ENCODE measurements at places on chromosomes 2 and 18.

GRCh38 chr2:109615637-109616144, 1.5 kb downstream of the SOWAHC start:
- no peak for DNase-seq

- DNase-seq, result no peak
These were observed 986.3 kb upstream of the CELF4 start for GRCh38 chr18:38551881-38552280.

DNA sequence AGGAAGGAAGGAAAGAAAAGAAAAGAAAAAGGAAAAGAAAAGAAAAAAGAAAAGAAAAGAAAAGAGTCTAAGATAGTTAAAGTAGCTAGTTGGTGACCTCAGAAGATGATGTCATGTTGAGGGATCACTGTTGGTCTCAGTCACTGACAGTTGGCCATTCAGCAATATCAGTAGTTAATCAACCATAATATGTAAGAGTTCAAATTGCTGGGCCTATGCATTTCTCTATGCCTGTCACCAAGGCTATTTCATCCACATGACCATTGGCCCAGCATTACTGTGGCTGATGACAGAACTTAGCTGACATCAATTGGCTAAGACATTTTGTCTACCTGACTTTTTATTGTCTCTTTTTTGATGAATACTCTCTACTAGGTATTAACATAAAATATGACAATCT, 435.5 kb upstream of the CRIM1 start:
- no peak for DNase-seq

GRCh38 chr2:105761931-105762515, 17.3 kb downstream of the NCK2 start:
- DNase-seq, result no peak

GRCh38 chr2:30421026-30421603, 25.9 kb upstream of the LCLAT1 start:
- no peak for DNase-seq

DNA sequence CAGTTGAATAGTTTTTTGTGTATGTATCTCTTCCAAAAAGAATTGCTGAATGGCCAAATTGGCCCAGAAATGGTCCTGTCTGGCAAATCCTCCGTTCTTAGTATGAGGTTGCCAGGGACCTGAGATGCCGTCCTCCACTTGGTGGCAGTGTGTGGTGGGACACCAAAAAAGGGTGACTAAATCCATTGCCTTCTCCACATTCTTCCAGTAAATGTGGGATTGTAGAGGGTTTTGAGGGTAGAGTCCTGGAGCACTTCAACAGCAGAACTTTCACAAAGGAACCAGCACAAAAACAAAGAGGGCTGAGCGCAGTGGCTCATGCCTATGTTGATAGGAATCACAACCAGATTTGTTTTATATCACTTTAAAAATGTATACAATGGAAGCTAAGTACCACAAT, 199.9 kb downstream of the BCL2 start:
- peak; percentile 33 for DNase-seq

GRCh38 chr2:16625201-16625729, 40.4 kb downstream of the CYRIA start:
- DNase-seq, result no peak

- no peak for DNase-seq
These were observed 13.8 kb downstream of the SLC1A4 start for GRCh38 chr2:65003037-65003436.

DNA sequence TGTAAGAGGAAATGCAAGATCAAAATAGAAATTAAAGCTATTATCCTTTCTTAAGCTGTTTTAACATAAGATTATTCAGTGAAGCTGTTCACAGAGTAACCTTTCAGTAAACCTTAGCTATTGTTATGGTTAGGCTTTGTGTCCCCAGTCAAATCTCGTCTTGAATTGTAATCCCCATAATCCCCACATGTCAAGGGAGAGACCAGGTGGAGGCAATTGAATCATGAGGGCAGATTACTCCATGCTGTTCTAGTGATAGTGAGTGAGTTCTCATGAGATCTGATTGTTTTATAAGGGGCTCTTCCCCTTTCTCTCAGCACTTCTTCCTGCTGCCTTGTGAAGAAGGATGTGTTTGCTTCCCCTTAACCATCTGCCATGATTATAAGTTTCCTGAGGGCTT, 424.4 kb downstream of the DSEL start:
- no peak for DNase-seq

DNA sequence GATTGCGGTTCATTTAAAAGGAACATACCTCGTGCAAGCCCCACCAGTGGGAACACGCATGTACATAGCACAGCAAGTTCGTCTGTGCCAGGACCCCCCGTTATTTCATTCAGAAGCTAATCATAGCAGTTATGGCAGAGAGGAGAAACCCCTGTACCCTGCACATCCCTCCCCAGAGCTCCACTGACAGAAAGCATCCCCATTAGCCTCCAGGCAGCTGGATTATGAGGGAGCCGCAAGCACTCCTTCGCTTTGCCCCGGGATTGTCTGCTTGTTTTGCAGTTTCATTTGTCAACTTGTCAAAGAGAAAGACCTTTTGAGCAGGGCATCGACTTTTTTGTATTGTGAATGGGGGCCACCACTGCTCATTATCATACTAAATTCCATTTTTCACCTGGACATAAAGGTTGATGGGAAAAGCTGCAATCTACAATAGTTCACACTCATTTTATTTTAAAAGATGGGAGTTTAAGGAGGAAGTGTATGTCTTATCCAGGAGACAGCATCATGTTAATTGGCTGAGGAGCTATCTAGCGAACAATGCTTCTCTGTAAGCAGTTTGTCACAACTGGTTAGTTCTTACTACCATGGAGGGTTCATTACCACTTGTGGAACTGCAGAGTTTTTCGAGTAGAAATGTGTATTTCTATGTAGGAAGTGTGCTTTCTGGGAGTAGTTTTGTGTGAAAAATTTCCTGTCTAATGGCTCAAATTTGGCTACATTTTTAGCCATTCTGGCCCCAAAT, 255.3 kb downstream of the THSD7B start:
- no peak for DNase-seq

DNA sequence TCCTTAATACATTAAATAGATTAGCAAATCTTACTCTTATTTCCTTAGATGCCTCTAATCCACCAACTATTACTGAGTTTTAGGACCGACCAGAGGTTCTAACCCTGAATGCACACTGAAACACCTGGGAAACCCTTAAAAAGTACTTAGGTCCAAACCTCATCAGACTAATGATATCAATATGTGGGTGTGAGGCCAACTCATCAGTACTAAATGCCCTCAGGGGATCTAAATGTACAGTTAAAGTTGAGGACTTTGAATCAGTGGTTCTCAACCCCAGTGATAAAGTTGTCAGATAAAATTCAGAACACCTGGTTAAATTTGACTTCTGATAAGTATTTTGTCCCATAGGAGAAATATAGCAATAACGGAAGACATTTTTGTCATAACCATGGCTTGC, 20.9 kb downstream of the MMADHC start:
- no peak for DNase-seq

- DNase-seq, result no peak
These were observed 73.5 kb downstream of the KCNF1 start for GRCh38 chr2:10985260-10985659.

- no peak for DNase-seq
These were observed 74.0 kb upstream of the FZD7 start for GRCh38 chr2:201959626-201960025.

DNA sequence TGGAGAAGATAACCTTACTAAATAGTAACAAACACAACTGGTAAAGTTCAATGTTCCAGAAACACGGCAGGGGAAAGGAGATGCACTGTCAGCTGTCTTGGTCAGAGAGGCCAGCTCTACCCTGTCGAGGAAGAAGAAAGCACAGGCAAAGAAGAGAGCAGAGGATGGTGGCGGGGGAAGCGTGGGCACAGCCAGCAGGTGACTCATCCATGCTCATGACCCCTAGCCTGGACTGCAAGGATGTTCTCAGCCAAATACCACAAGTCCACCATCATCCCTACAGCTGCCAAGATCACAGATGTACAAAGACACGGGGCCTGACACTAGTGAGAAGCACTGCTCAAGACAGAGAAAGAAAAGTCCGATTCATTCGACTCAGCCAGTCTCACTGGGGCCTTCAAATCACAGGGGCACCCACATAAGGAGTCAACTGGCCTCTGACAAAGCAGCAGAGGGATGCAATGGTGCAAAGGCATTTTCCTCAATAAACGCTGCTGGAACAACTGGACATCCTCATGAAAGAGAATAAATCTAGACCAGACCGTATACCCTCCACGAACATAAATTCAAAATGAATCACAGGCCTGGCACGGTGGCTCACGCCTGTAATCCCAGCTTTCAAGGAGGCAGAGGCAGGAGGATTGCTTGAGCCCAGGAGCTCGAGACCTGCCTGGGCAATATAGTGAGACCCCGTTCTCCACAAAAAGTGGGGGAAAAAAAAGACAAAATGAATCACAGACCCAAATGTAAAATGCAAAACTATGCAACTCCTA, 5.6 kb downstream of the DTYMK start:
- no peak for DNase-seq

DNA sequence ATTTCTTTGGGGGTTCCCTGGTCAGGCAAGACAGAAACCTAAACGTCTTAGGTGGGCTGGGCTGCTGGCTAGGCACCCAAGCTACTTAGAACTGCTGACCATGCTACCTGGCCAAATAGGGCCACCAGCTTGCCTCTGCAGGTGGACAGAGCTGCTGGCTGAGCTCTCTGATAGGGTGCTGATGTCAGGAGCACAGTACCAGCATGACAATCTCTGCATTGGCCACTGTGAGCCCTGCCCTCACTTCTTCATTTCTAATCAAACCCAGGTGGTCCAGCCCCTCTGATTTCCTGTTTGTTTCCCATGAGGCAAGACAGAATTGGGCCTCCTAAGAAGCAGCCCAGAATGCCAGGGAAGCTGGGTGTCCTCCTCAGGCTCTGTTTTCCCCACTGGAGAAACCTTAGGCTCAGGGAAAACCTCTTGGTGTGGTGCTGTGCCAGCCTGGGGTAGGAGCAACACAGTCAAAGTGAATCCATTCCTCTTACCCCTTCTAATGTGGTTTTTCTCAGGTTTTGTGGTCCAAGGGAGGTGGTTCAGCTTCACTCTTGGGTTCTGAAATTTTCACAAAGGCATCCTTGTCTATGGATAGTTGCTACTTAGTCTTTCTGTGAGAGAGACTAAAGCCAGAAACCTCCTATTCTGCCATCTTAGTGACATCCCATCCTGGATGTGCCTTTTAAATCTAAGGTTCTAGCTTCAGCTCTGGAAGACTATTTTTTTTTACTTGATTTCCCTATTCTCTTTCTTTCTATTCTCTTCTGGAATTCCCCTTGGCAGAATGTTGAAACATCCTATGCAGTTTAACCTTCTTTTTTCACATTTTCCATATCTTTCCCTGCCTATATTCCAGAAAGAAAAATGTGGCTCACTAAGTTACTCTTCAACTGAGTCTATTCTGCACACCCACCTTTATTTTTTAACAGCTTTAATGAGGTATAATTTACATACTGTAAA, 15.2 kb downstream of the SP100 start:
- no peak for DNase-seq

DNA sequence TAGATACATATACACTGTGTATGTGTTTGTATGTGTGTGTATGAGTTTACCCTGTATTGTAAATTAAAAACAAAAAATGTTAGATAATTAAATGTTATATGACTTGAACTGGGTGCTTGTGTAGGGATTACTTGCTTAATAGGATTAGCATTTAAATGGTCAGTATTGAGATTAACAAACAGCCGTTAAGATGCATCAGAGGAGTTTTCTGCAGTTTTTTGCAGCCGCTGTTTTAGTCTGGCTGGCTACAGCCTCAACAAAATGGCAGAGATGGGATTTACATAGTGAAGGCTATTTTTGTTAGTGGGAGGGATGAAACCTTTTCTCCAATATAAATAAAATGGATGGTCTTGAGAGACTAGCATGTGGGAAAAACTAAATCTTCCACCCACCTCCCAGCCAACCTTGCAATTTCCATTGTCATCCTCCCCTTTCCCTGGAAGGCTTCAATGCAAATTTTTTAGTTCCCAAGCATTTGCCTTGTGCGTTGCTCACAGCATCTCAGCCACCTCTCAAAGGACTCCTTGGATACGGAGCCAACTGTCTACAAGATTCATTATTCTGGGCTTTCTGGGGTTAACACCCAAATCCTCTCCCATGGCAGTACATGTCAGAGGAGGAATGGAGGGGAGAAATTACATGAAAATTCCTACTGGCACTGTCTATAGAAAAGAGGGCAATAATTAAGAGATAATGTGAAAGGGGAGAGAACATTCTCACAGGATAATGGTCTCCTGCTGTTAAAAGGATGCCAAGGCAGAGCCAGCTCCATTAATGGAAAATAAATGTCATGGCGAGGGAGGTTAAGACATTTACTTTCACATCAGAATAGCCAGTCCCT, 351.9 kb downstream of the CDH2 start:
- no peak for DNase-seq

DNA sequence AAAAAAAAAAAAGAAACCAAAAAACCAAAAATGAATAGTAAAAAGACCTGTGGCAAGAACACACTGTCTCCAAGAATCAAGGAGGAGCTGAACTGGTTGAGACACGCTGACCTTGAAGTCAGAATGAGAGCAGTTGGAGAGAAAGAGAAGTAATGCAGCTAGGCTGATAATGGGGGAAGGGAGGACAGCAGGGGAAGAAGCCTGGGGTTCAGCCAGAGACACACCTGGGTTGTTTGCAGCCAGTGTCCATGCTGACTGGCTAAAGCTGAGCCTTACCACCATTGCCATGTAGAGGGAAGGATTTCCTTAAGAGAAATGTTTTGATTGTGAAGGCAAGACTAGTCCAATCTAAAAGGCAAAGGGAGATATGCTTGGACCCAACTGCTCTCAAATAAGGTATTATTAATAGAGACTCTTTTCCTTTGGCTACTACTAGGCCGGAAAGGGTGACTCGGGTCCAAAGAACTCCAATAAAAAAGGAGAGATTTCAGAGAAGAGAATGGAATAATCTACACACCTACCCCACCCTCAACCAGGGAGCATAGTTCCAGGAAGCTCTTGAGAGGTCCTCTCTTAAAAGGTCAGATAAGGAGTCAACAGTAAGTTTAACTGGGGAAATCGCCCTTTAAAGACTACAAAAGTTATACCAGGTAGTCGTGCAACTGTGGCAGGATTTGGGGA, 25.2 kb upstream of the REL start:
- DNase-seq, result no peak

GRCh38 chr2:86037141-86037794, 68.4 kb downstream of the POLR1A start:
- no peak for DNase-seq

DNA sequence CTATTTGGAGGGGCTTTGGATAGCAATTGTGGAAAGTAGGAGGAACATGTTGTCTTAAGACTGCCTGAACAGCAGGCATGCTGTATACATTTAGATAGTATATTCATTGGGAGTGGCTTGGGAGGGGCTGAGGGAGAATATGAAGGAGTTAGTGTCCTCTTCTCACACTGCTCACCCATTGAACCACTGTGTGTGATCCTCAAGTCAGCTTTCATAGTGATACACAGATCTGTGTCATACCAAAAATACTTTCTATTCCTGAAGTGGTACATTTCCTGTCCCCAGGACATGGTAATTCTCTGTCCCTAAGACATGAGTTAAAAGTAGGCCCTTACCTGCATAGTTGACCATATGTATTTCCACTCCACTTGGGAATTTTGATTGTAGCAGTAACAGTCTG, 9.6 kb downstream of the NEMP2 start:
- no peak for DNase-seq

GRCh38 chr2:85277416-85278158, 50.2 kb downstream of the TGOLN2 start:
- no peak for DNase-seq

GRCh38 chr18:62571037-62571436, 48.2 kb downstream of the ZCCHC2 start:
- DNase-seq, result no peak

All from HEK293T (cell line).